ENCODE measurements at places on chromosomes 7 and 10.

DNA sequence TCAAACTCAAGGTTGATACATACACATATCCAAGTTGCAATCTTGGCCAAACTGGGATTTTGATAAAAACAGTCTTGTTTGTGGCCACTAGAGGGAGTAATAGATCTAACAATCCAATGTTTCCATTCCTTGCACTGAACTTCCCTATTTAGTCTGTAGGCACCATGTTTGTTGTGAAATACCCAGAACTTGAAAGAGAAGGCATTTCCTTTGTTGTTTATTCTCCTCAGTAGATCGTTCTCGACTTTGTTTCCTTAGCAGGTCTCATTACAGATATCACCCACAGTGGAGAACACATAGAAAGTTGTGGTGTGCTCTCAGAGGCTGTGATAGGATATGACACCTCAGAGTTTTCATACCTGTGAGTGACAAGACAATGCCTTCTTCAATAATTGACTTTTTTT, 70.3 kb upstream of the MXI1 start:
- peak; percentile 28 for DNase-seq

GRCh38 chr10:80284522-80284921, 4.9 kb downstream of the MAT1A start:
- no peak for DNase-seq

DNA sequence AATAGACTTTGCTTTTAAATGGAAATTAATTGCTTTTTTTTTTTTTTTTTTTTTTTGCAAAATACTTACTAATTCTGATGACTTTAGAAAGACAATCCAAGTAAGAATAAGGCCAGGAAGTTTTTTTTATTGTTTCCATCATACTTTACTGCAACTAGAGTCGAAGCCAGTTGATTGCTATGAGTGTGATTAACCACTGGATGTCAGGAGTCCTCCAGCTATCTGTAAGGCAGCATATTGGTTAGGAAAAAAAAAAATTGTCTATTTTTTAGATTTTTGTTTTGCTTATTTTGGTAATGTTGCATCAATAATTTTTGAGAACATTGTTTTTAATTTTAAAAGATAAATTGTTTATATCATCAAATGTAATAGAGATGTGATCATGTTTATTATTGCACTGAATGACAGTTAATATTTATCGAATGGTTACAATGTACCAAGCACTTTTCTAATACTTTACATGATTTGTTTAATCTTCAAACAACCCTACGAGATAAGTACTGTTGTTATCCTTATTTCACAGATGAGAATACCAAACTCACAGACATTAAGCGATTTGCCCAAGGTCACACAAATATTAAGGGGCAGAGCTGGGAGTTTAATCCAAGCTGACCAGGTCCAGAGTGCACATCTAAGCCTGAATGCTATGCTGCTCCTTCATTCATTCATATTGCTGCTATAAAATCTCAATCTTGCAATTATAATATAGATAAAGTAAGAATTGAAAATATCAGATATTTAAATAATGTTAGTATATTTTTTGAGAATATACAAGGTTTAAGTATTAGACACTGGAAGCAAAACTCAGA, 19.9 kb upstream of the LMOD2 start:
- no peak for DNase-seq

GRCh38 chr10:27622596-27622995, 118.5 kb downstream of the RAB18 start:
- no peak for DNase-seq

- no peak for DNase-seq
Observed at GRCh38 chr10:14659626-14660196, 115.0 kb downstream of the FAM107B start.

GRCh38 chr7:32673275-32673983, 178.1 kb downstream of the AVL9 start:
- DNase-seq = no peak

GRCh38 chr7:135420786-135421185, 89.1 kb downstream of the CNOT4 start:
- no peak for DNase-seq

GRCh38 chr7:33243319-33243881, 114.0 kb downstream of the BBS9 start:
- peak; percentile 68 for DNase-seq

DNA sequence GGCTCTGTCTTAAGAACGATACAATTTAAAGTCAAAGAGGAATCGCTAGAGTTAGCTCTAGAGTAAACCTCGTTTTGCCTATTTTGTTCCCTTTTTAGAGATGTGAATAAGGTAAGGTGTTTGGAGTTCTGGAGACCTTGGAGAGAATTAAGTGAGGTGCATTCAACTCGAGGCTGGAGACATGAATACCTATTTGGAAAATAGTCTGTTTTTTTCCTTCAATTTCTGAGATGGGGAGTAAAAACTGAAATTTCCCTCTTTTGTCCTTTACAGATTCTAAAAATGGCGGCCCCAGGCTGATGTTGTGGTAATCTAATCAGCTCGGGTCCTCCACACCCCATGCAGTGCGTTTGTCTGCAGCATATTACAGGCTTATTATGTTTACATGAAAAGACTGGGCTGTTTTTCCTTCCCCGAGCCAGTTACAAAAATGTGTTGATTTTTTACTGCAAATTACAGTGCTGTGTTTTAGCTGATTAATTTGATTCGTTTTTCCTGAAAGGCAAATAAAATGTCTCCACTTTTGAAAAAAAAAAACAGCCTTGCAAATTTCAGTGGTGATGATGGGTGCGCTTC, 1.5 kb downstream of the KMT2E start:
- DNase-seq = no peak

All from SK-N-MC (cell line).